ENCODE measurements at places on chromosomes 4 and X. TPM values are rescaled to one million over a fixed set of nuclear protein-coding genes. Genes with fewer than 3 reads are reported as not detected.

RHOXF2 gene
- not detected for total RNA-seq

TCEAL2 gene
- 15.1 TPM for total RNA-seq

CT45A2 gene
- not detected for total RNA-seq

MAGED1 gene
- total RNA-seq: 91.1 TPM

P2RY10 gene
- total RNA-seq: not detected

HGFAC gene
- total RNA-seq: 0.15 TPM

NXF2B gene
- total RNA-seq: not detected

SLC10A6 gene
- not detected for total RNA-seq
